ENCODE measurements at places on chromosomes 12 and 14.
A peak's percentile ranks its signal among the peaks of the same experiment; 100 is the strongest.

DNA sequence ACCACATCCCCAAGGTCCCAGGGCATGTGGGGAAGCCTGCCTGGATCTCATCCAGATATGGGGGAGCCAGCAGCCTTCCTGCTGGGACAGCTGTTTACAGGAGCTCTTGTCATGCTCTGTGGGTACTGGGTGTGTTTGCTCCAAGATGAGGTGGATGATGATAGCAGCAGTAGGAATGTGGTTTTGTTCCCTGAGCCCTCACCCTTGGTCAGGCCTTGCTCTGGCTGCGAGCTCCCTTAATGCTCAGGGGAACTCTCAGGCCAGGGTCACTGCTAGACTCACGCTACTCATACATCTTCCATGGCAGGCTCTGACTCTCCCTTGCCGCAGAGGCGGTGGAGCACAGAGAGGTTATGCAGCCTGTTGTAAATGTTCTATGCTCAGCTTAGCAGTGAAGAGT, 990.3 kb downstream of the AACS start:
- DNase-seq: no peak

GRCh38 chr12:74689071-74689655, 151.5 kb downstream of the ATXN7L3B start:
- DNase-seq: peak; percentile 20

DNA sequence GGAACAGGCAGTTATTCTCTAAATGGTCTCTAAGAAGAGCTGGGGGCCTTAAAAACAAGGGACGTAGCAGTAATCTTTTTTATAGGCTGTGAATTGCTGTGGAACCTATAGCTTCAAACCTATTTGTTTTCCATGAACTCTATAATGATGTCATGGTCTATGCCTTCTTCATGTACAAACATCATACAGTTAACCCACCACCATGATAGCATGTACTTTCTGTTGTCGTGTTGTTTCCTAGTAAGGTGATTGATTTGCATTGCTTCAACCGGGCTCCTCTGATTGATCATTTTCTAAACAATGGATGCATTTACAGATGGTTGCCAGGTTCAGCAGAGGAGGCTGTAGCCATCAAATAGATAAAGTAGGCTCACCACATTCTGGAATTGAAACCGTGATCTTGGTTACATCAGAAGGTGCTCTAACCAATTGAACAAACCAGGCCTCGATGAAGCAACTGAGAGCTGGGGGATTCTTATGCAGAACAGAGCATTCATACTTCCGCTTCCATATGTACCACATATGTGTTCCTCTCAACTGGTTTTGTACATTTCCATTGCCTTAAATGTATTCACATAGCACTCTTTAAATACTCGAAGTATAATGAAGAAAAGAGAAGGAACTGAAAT, 25.6 kb upstream of the PCNX1 start:
- no peak for DNase-seq

- peak; percentile 60 for DNase-seq
Measured at GRCh38 chr12:66036317-66036716, 94.2 kb downstream of the LLPH start.

DNA sequence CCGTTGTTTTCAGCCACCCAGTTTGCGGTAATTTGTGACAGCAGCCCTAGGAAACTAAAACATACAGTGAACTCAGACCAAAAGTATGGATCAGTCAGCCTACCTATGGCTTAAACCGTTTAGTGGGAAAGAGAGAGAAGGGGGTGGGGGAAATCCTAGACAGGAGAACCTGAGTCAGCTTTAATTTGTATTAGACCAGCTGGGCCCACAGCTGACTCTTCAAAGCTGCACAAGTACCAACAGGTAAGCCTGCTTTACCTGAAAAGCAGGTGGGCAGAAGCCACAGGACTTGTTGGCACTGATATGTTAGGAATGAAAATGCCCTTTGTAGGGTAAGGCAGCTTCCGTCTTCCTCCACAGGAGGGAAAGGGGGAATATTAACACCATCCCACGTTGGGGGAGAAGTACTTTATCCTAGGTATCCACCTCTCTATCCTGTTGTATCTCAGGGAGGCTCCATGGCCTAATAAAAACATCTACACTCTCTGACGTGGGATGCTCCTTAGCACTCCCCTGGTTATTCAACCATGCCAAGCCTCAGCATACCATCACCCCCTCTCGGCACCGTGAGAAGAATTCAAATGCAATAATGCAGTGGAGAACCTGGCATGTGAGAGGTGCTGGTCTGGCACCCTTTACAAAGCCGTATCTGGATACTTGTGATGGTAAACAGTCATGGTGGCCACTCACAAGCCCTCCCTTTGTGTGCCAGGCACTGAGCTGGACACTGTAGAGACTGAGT, 70.3 kb downstream of the STON2 start:
- DNase-seq: no peak

DNA sequence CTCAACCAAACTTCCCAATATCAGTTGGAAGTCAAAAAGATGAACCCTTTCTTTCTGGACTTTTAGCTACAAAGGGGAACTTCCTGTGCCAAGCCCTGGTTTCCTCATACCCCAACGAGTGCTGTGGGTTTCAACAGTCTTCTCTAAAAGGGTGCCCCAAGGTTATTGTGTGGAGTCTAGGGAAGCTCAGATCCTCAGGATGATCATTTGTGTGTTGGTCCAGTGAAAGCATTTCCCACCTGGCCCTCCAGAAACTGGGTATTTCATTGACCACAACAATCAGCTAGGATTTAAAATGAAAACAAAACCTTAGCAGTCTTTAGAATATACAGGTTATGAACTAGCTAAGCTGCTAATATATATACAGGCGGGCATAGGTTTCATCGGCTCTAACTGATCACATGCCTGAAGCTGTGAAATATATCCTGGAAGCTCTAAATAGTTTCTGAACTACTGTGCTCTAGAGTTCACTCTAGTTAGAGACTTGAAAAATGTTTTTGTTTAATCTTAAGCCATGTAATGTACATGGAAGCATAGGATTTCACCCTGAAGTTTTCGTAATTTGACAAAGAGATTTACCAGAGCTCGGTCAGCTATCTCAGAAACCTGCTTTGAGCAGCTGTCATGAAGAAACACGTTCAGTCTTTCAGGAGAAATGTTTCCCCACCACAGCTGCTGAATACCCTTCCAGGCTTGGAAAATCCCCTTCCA, 29.6 kb downstream of the P2RX4 start:
- DNase-seq: no peak

DNA sequence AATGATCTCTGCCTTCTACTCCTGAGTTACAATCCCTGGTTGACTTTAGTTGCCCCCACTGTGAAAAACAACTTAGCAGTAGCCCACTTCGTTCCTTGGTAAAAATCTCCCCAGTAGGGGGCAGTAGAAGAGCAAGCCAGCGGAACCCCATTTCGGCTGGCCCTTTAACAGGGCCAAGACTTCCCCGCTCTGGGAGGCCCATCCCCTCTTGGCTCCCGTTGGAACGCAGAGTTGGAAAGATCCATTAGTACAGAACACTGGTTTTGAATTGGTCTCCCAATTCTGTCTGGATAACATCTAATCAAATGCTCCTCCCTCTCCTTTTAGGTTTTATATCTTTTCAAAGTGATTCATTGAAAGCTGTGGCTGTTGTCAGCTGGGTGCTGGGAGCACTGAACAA, 1133.3 kb downstream of the BCL11B start:
- no peak for DNase-seq
